ENCODE measurements at places on chromosomes 12 and 14. TPM values are rescaled to one million over a fixed set of nuclear protein-coding genes. Genes with fewer than 3 reads are reported as not detected.

The WIF1 gene
- not detected for total RNA-seq

The MIA2 gene
- 17.0 TPM for total RNA-seq

GRCh38 chr14:48333221-48333920 lies 658.0 kb upstream of the MDGA2 start:
- DNase-seq, result no peak

- DNase-seq, result no peak
Measured at GRCh38 chr14:104107611-104108569, 22.4 kb downstream of the ASPG start.

DNA sequence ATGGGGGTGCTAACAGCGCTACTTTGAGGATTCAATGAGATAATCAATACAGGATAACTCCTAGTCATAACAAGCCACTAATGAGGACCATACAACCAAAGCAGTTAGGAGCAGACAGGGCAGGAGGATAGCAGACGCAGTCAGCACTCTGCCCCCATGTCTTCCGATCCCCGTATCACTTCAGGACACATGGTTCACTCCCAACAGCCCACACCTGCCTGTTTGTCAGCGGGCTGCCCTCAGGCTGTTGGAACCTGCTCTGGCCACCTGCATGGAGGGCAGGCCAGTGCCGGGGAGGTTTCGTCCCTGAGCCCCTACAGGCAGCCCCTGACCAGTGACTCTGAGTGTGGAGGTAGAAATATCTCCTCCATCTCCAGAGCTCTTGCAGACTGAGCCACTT lies 37.1 kb upstream of the LTBP2 start:
- no peak for DNase-seq

DNA sequence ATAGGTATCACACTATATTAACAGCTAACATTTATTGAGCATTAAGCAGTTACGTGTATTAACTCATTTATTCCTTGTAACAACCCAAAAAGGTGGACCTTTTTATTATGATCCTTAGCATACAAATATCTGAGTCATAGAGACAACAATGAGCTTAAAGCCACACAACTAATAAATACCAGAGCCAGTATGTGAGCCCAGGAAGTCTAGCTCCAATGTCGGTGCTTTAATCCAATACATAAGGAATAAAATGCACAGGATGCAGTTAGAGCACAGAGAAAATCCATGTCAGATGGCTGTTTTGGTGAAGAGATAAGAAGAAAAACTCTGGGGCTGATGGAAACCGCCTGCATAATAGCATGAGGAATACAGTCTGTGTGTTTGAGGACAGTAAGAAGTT lies 888.6 kb downstream of the TMTC2 start:
- no peak for DNase-seq

DNA sequence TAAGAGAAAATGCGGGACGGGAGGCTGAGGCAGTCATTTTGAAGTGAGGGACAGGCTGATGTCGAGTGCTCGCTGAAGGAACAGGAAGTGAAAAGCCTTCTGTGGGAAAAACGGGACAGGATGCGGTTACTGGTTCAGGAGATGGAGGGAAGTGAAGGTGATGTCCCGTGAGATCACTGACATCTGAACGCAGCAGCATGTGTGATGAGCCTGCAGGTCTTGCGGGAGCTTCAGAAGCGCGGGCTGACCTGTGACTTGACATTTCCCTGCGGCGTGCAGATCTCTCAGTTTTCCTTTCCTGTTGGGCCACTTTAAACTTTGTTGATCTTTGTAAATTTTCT lies 77.8 kb downstream of the DDX51 start:
- peak; percentile 33 for DNase-seq

DNA sequence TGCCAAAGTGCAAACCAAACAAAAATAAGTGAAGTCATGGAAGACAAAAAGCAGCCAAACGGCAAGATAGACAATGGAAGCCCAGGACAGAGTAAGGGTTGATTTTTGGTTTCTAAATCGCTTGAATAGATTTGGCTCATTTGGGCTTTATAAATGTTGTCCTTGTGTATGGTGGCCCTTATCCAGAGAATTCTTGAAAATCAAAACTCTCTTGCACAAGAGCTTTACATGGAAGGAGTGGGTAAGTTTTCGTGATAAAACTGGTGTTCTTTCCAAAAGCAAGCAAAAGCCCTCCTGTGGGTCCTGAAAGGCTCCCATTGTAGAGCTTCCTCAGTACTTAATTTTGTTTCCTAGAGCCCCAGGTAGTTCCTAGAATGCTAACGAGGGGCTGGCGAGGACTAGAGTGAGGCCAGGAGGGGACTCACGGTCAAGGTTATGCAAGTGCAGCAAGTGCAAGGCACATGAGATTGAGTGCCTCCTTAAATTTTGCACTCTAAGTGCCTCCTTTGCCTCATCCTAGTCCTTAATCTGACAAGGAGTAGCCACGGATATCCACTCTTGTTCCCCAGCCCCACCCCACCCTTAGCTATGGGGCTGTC lies 4.1 kb downstream of the SIX6 start:
- no peak for DNase-seq

GRCh38 chr12:42990387-42990786 lies 400.8 kb upstream of the PRICKLE1 start:
- DNase-seq, result no peak

Measured in activated T-helper 2 cell treated with anti-CD3 and anti-CD28 coated beads, Interferon-gamma antibody, Interleukin-2, Interleukin-4, amounts not matched to agents 10 μg/mL and 5 μg/mL and 100 μg/mL, durations not matched to agents 14 hours and 24 hours and 36 hours (primary cell).